Endothelial cell of coronary artery (primary cell): ENCODE measurements at places on chromosomes 3 and 15. TPM values are rescaled to one million over a fixed set of nuclear protein-coding genes. Genes with fewer than 3 reads are reported as not detected.

The PPP2R3A gene
- total RNA-seq = 5.8 and 6.7 TPM in 2 replicates

The TMIE gene
- 0.19 TPM in 1 of 2 replicates, not detected in the other for total RNA-seq

The RASGRP1 gene
- total RNA-seq = under 0.01 and 0.85 TPM in 2 replicates

The APOD gene
- total RNA-seq = 2.2 and 7.8 TPM in 2 replicates

The ABHD10 gene
- 27.9 and 30.2 TPM in 2 replicates for total RNA-seq

The KY gene
- total RNA-seq = not detected in 2 replicates

The ACKR4 gene
- 0.18 and 0.47 TPM in 2 replicates for total RNA-seq

The CCDC13 gene
- total RNA-seq = 0.38 and 0.54 TPM in 2 replicates

The LDHAL6B gene
- not detected in 2 replicates for total RNA-seq

The UNC13C gene
- total RNA-seq = not detected in 2 replicates

The PRSS50 gene
- not detected in 2 replicates for total RNA-seq

The GOLGA8H gene
- 0.90 and 1.1 TPM in 2 replicates for total RNA-seq

The LOXL1 gene
- 4.1 and 20.2 TPM in 2 replicates for total RNA-seq

The SCN11A gene
- 0.09 TPM in 1 of 2 replicates, not detected in the other for total RNA-seq

The TRNT1 gene
- total RNA-seq = 21.8 and 28.5 TPM in 2 replicates

The SAMD7 gene
- not detected in 2 replicates for total RNA-seq

The SLC22A13 gene
- total RNA-seq = 0.09 and 0.38 TPM in 2 replicates

The RGMA gene
- under 0.01 TPM in 1 of 2 replicates, not detected in the other for total RNA-seq

The LARP6 gene
- 10.9 and 13.0 TPM in 2 replicates for total RNA-seq

The FANCD2OS gene
- not detected in 2 replicates for total RNA-seq

The CRTC3 gene
- 8.7 and 12.2 TPM in 2 replicates for total RNA-seq

The NLGN1 gene
- total RNA-seq = 29.4 and 32.2 TPM in 2 replicates

The KLHDC8B gene
- 29.3 and 31.9 TPM in 2 replicates for total RNA-seq

The SERPINI1 gene
- 0.36 and 0.38 TPM in 2 replicates for total RNA-seq

The GOLGA8Q gene
- 0.18 and 0.94 TPM in 2 replicates for total RNA-seq

The GP5 gene
- 0.09 TPM in 1 of 2 replicates, not detected in the other for total RNA-seq

The KLHL40 gene
- total RNA-seq = not detected in 2 replicates

The TXNRD3 gene
- total RNA-seq = 6.0 and 8.7 TPM in 2 replicates

The CLSTN2 gene
- total RNA-seq = 0.09 TPM in 2 replicates

The TEX55 gene
- total RNA-seq = not detected in 2 replicates

The FRMD5 gene
- 11.7 and 27.5 TPM in 2 replicates for total RNA-seq

The SECISBP2L gene
- total RNA-seq = 16.3 and 25.1 TPM in 2 replicates

The ILDR1 gene
- total RNA-seq = not detected in 2 replicates

The TCTA gene
- 12.8 and 13.5 TPM in 2 replicates for total RNA-seq

The CAPN3 gene
- total RNA-seq = 0.28 and 0.36 TPM in 2 replicates

The CYP1A2 gene
- total RNA-seq = not detected in 2 replicates

The MED12L gene
- total RNA-seq = 0.18 and 0.19 TPM in 2 replicates

The SNTN gene
- total RNA-seq = not detected in 2 replicates

The IGDCC3 gene
- not detected in 2 replicates for total RNA-seq

The FAM43A gene
- total RNA-seq = 160 and 169 TPM in 2 replicates

The RTP3 gene
- not detected in 2 replicates for total RNA-seq

The SH3GL3 gene
- under 0.01 TPM in 1 of 2 replicates, not detected in the other for total RNA-seq

The CXCR6 gene
- not detected in 2 replicates for total RNA-seq

The HRH1 gene
- total RNA-seq = 11.7 and 24.4 TPM in 2 replicates

The CHDH gene
- not detected in 2 replicates for total RNA-seq

The MCCC1 gene
- 18.6 and 24.6 TPM in 2 replicates for total RNA-seq

The CPLX3 gene
- not detected in 2 replicates for total RNA-seq

The SLC25A36 gene
- total RNA-seq = 48.8 and 91.2 TPM in 2 replicates

The CMC1 gene
- total RNA-seq = 3.4 and 5.0 TPM in 2 replicates

The B2M gene
- 1,743 and 1,840 TPM in 2 replicates for total RNA-seq

The GUCA1C gene
- not detected in 2 replicates for total RNA-seq

The LRRC31 gene
- not detected in 2 replicates for total RNA-seq
